HS-27A (cell line): ENCODE measurements at places on chromosomes 5 and 9.
A peak's percentile ranks its signal among the peaks of the same experiment; 100 is the strongest.

GRCh38 chr5:880816-881550, 11.6 kb downstream of the BRD9 start:
- DNase-seq: no peak

GRCh38 chr9:124440786-124441185, 9.5 kb upstream of the ADGRD2 start:
- no peak for DNase-seq

DNA sequence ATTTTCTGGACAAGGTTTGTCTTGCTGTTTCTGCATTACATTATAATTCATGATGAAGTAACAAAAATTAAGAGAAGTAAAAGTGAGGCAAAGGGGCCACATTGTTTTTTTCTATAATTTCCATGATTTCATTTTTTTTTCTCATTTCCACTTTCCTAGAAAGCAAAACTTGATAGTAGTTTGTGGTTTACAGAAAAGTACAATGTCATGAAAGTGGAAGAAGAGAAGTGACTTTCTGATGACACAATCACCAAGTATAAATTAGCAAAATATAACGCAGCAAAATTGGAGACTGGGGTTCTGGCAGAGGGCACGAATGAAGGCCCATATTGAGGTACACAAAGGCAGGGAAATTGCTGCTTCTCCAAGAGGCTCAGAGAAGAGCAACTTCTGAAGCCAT, 5.0 kb upstream of the IFNA14 start:
- DNase-seq: no peak

DNA sequence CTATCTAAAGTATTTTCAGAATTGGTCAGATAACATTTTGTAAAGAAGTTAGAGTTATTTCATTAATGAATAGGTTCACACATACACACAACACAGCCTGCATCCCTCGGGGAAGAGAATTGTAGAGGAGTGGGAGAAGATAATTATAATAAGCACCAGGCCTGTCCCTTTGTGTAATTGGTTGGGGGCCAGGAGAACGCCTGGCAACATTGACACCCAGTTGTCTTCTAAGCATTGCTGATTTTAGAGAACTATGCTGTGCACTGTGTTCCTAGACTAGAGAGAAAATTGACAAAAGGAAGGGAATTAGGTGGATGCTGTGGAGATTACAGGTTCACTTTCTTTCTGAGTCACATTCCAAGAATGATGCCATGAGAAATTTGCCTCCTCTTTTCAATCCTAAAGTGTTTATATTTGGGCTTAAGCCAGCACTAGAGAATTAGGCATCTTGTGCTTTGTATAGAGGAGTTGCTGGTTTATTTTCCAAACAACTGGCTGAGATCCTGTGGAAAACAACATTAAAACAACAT, 247.6 kb downstream of the COX7C start:
- DNase-seq: no peak

DNA sequence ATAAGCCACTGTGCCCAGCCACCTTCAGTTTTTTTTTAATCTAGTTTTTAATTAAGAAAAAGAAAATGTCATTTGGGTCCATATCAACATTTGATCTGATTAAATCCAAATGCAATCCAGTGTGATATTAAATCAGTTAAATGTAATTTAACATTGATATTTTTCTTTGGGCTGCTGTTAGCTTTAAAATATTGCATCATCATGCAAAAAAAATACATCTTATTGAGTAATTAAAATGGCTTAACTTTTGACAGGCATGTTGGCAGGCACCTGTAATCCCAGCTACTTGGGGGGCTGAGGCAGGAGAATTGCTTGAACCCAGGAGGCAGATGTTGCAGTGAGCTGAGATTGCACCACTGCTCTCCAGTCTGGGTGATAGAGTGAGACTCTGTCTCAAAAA, 22.7 kb upstream of the LRRC70 start:
- no peak for DNase-seq

DNA sequence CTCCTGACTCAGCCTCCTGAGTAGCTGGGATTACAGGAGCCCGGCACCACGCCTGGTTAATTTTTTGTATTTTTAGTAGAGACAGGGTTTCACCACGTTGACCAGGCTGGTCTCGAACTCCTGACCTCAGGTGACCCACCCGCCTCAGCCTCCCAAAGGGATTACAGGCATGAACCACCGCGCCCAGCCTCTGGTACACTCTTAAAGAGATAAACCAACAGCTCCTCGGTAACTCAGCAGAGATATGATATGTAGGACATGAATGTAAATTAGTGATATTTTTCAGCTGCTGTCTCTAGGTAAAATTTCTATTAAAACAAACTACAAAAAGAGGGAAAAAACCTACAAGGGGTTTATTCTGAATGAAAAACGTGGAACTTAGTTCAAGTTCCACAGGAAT, 42.8 kb upstream of the HK3 start:
- DNase-seq: no peak

- no peak for DNase-seq
These were observed 4.1 kb downstream of the RPL7A start for GRCh38 chr9:133351908-133352634.

DNA sequence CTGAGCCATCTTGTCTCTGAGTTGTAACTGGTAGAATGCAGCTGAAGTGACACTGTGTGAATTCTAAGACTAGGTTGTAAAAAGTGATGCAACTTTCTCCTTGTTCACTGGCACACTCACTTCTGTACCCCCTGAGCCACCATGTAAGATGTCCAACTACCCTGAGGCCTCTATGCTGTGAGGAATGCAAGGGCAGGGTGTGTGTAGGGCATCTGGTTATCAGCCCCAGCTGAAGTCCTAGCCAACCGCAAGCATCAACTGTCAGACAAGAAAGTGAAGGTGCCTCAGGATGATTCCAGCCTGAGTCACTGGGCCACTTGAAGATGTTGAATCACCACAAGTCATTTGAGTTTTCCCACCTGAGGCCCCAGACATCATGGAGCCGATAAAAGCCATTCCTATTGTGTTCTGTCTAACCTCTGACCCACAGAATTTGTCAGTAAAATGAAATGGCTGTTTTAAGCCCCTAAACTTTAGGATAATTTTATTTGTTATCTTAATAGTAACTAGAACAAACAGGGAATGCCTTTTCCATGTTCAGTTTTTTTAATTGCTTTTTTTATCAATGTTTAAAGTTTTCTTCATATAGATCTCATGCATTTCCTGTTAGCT, 18.7 kb upstream of the RHOBTB3 start:
- DNase-seq: peak; percentile 65

DNA sequence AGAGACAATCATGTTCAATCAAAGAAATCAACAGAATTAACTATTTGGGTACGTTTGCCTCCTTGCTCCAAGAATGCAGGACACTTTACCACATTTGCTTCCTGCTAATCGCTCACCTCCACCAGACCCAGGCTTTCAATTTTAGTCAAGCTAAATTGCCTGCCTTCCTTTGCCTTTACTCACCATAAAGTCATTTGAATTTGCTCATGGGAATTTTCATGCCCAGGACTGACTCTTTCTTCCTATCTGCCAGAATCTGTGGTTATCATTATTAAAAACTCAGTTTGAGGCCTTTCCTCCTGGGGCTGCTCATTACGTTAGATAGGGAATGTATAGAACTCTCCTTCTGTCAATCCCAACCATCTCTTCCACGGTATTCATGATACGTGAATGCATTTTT, 1935.3 kb upstream of the WWC1 start:
- no peak for DNase-seq

DNA sequence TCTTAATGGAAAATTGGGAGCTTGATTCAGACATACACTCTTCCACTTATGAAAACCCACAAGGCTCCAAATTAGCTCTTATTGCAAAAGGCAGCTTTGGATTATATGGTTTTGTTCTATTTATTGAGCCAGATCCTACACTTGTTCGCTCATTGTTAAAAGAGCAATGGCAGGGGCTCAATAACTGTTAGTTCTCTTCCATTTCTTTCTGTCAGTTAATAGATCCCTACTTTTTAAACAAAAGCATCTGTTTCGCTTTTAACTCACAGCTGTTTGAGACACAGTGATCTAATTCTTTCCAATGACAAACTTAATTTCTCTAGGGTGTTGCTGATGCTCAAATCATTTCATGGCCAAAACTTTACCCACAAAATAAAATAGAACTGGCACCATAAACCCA, 11.7 kb downstream of the C5 start:
- no peak for DNase-seq

GRCh38 chr5:150043657-150044328, 42.6 kb downstream of the CSF1R start:
- DNase-seq: no peak

- no peak for DNase-seq
These were observed 47.5 kb upstream of the PPARGC1B start for GRCh38 chr5:149682532-149683075.

DNA sequence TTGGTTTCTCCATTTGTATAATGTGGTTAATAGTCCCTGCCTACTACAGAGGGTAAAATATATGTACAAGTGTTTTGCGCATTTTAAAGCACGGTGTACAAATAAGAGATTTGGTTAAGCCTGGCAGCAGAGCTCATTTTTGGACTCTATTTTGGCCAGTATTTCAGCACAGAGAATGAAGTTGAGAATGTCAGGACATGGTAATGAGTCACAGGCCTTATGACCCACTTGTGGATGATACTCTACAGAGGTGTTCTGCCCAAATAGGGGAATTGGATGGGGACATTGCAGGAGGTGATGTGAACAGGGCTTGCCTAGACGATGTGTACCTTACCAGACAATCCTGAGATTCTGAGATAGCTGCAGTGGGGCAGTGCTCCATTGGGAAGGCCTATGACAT, 50.6 kb downstream of the MELK start:
- no peak for DNase-seq

DNA sequence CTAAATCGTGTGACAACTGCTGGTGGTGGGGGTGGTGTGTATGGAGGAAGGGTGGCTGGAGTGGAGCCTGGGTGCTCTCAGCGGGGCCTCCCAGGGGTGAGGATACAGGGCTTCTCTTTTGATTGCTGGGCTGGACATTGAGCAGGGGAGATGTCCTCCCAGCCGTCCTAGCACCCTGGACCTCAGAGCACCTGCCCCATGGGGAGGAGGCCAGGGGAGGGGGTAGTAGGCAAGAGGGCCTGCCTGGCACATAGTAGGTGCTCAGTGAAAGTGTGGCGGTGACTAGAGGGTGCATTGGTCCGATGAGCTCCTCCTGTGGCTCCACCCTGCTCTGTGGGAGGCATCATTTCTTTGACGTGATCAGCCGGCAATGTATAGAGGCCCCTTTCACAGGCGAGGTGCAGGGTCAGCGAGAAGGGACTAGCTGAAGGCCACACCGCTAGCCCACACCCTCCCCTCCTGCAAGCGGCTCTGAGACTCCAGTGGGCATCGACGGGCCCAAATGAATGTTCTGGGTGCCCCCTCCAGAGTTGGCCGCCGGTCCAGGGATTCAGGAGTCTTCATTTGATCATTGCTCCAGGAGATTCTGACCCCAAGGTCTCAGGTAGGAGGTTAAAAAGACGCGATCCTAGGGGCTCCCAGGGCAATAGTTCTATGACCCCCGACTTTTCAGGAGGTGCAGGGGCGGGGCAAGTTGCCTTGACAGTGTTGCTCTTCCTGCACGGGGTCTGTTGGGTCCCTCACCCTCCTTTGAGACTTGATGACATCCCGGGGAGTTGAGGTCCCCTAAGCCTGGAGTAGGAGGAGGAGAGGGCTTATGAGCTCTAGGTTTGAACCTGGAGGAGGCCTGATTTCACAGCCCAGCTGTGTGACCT, 255.5 kb downstream of the PBX3 start:
- no peak for DNase-seq

GRCh38 chr5:155987265-155987810, 339.6 kb upstream of the SGCD start:
- no peak for DNase-seq

DNA sequence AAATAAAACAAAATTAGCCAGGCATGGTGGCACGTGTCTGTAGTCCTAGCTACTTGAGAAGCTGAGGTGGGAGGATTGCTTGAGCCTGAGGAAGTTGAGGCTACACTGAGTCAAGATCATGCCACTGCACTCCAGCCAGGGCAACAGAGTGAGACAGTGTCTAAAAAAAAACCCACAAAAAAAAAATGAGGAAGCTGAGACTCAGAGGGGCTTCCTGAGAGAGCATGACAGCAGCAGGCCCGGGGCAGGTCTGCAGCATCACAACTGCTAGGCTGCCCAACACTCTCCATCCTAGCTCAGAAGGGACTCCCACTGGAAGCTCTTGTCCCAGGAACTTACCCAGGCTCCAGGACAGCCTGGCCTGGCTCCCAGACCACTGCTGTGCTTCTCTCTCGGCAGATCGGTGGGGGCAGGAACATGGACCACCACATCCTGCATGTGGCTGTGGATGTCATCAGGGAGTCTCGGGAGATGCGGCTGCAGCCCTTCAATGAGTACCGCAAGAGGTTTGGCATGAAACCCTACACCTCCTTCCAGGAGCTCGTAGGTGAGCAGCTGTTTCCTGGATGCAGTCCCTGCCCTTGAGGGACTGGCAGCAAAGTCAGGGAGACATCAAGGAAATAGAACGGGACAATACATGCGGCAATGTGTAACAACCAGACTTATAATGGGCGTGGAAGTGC, 19.1 kb downstream of the PTGS1 start:
- DNase-seq: no peak

DNA sequence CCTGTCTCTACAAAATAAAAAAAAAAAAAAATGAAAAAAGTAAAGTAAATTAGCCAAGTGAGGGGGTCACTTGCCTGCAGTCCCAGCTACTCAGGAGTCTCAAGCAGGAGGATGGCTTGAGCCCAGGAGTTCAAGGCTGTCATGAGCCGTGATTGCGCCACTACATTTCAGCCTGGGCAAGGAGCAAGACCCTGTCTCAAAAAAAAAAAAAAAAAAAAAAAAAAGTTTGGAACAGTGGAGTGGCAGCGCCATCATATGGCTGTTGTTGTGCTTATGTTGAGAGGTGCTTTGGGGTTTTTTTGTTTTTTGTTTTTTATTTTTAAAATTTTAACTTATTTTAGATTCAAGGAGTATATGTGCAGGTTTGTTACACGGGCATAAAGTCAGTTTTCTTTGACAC, 3.6 kb downstream of the BRIX1 start:
- no peak for DNase-seq

DNA sequence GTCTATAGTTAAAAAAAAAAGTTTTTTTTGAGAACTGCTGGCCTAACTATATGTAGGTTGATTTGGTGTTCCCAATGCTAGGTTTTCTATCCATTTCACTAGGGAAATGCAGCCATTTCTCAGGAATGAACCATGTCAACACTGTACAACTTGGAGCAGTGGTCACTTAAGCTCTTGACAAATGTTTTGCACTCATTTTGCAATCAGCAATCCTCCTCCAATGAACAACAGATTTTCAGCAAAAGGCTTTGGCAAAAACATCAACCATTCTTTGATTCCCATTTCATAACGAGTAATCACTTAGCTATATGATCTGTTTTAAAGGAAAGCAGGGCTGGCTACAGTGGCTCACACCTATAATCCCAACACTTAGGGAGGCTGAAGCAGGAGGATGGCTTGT, 17.9 kb downstream of the STRBP start:
- DNase-seq: no peak
